ENCODE measurements at places on chromosomes 5 and 9. TPM values are rescaled to one million over a fixed set of nuclear protein-coding genes. Genes with fewer than 3 reads are reported as not detected.

Gene ADAMTS12
- 16.8 TPM for total RNA-seq

- no peak overlapping the region for H3K27ac ChIP-seq
- no peak overlapping the region for H3K4me3 ChIP-seq
- H3K4me1 ChIP-seq, result peaks cover 31% of the 10 kb centered on the region
- no peaks in the 10 kb centered on the region for H3K27me3 ChIP-seq
Observed at GRCh38 chr9:122936464-122936863, 4.4 kb upstream of the RABGAP1 start.

- H3K27me3 ChIP-seq, result no peaks in the 10 kb centered on the region
- no peak overlapping the region for H3K4me3 ChIP-seq
- peaks cover 91% of the 10 kb centered on the region for H3K36me3 ChIP-seq
- no peak for DNase-seq
Observed at GRCh38 chr9:92247296-92247695, 46.2 kb downstream of the IARS1 start.

- H3K27me3 ChIP-seq, result no peaks in the 10 kb centered on the region
- no peaks in the 10 kb centered on the region for H3K36me3 ChIP-seq
- DNase-seq, result no peak
- peaks cover 12% of the 10 kb centered on the region for H3K4me1 ChIP-seq
- peak overlapping the region; percentile 68 for H3K27ac ChIP-seq
- H3K4me3 ChIP-seq, result no peak overlapping the region
Observed at GRCh38 chr9:70563431-70564204, 149.2 kb upstream of the KLF9 start.

GRCh38 chr9:112075009-112075378 is 100.1 kb downstream of the SUSD1 start:
- no peaks in the 10 kb centered on the region for H3K36me3 ChIP-seq
- peak overlapping the region; percentile 41 for H3K27ac ChIP-seq
- H3K4me1 ChIP-seq, result peaks cover 21% of the 10 kb centered on the region
- H3K27me3 ChIP-seq, result no peaks in the 10 kb centered on the region

- H3K27ac ChIP-seq, result no peak overlapping the region
- DNase-seq, result no peak
- no peak overlapping the region for H3K4me3 ChIP-seq
- H3K27me3 ChIP-seq, result no peaks in the 10 kb centered on the region
Observed at GRCh38 chr5:82817897-82818676, 259.1 kb downstream of the TMEM167A start.

DNA sequence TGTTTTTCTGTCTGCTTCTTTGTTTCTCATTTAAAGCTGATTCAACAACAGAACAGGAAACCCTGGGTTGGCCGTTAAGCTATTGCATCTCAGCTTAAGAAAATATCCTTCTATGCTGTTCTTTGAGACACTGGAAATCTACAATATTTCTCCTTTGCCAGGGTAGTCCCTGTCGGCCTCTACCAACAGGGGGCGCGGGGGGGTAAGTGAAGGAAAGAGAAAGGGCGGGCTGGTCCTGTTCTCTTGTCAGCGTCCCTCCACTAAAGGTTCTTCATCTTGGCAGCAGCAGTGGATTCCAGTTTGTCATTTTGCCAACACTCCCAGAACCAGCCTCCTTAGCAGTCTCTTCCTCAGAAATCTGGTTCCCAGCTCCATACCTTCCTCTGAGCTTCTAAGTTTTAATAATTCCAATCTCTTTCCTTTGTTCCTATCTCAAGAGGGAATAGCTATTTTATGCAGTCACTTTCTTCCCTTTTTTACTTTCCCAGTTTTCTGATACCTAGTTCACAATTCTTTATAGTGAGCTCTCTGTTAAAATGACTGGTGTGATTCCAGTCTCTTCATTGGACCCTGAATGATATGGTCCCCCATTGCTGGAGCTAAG is 222.3 kb downstream of the GLIS3 start:
- H3K27me3 ChIP-seq, result no peaks in the 10 kb centered on the region
- DNase-seq, result no peak
- no peaks in the 10 kb centered on the region for H3K36me3 ChIP-seq
- no peak overlapping the region for H3K27ac ChIP-seq
- no peaks in the 10 kb centered on the region for H3K4me1 ChIP-seq

GRCh38 chr5:79119486-79119885 is 7.9 kb downstream of the BHMT start:
- H3K27me3 ChIP-seq, result no peaks in the 10 kb centered on the region
- no peak overlapping the region for H3K4me3 ChIP-seq
- no peaks in the 10 kb centered on the region for H3K36me3 ChIP-seq
- H3K27ac ChIP-seq, result no peak overlapping the region

Gene OLFM1
- 47.9 TPM for total RNA-seq

Gene AGXT2
- not detected for total RNA-seq

Gene PTGDS
- 332 TPM for total RNA-seq

Gene RPP25L
- total RNA-seq, result 22.0 TPM

GRCh38 chr9:89483592-89484474 is 14.1 kb downstream of the SEMA4D start:
- H3K4me1 ChIP-seq, result peaks cover 5% of the 10 kb centered on the region
- peak overlapping the region; percentile 16 for H3K4me3 ChIP-seq
- H3K27me3 ChIP-seq, result no peaks in the 10 kb centered on the region
- H3K36me3 ChIP-seq, result no peaks in the 10 kb centered on the region
- DNase-seq, result peak; percentile 84

DNA sequence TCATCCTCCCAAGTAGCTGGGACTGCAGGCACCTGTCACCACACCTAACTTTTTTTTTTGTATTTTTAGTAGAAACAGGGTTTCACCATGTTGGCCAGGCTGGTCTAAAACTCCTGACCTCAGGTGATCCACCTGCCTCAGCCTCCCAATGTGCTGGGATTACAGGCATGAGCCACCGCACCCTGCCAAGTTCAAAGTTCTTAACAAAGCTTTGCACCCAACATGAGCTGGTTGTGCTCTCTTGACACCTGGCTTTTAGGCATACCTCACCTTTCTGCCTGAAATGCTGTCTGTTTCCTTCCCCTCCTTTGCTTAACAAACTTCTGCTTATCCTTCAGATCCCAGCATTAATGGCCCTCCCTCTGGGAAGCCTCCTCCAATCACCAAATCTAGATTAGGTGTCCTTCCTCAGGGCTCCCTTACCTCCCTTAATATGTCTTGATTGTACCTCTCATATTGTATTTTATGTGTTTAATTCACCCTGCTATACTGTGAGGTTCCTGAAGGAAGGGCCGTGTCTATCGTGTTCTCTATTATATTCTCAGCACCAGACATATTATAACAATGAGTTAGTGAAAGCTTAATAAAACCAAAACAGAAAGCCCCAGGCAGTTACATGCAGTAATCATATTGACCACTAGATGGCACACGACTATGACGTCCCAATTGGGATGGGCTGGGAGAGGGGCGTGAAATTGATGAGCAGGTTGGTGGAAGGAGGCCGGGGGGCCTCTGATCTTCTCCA is 62.9 kb upstream of the PPARGC1B start:
- no peaks in the 10 kb centered on the region for H3K27me3 ChIP-seq
- H3K4me1 ChIP-seq, result no peaks in the 10 kb centered on the region
- DNase-seq, result no peak
- H3K36me3 ChIP-seq, result no peaks in the 10 kb centered on the region
- H3K27ac ChIP-seq, result no peak overlapping the region

DNA sequence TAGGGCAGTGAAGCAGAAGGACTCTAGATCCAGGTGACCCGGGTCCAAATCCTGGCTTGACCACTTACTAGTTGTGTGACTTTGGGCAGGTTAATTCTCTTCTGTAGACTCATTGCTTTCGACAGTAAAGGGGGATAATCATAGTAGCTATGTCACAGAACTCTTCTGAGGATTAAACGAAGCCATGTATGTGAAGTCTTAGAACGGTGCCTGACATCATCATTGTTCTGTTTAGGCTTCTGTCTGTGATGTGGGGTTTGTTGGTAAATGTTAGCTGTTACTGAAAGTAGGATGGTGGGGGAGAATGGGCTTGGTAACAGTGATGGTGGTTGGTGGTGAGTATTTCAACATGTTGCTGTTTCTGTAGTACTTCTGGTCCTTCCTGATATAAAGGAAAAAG is 73.7 kb downstream of the MAP1B start:
- no peak overlapping the region for H3K27ac ChIP-seq
- no peaks in the 10 kb centered on the region for H3K4me1 ChIP-seq
- no peak for DNase-seq
- H3K4me3 ChIP-seq, result no peak overlapping the region

DNA sequence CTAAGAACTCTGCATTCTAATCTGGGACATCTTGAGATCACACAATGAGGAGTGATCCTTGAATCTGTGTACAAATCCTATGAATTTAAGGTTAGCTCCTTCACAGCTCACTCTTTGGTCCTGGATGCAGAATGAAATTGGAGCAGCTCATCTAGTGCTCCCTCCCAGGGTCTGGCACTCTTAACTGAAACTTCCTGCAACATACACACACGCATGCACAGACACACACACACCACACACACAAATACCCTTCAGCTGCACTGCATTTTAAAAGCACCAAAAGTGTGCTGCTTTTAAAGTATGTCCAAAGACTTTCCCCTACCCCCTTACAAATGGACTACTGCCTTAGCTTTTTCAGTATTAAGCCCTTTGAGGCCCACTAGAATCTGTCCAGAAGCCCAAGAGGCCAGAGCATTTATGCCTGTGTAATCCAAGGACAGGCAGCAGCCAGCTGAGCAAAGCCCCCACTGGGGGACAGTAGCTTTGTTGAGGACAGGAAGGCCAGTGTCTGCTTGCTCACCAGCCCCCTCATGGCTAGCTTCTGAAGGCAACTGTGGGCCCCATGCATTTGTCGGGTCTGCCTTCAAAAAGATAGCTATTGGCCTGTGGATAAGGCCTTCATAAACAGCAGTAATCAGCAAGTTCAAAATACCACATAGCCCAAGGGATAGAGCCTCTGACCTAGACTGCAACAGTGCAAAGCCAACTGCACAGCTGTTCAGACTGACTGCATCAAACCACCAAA is 43.6 kb downstream of the CDO1 start:
- no peak overlapping the region for H3K27ac ChIP-seq
- no peaks in the 10 kb centered on the region for H3K4me1 ChIP-seq
- H3K4me3 ChIP-seq, result no peak overlapping the region
- H3K27me3 ChIP-seq, result no peaks in the 10 kb centered on the region
- H3K36me3 ChIP-seq, result no peaks in the 10 kb centered on the region

DNA sequence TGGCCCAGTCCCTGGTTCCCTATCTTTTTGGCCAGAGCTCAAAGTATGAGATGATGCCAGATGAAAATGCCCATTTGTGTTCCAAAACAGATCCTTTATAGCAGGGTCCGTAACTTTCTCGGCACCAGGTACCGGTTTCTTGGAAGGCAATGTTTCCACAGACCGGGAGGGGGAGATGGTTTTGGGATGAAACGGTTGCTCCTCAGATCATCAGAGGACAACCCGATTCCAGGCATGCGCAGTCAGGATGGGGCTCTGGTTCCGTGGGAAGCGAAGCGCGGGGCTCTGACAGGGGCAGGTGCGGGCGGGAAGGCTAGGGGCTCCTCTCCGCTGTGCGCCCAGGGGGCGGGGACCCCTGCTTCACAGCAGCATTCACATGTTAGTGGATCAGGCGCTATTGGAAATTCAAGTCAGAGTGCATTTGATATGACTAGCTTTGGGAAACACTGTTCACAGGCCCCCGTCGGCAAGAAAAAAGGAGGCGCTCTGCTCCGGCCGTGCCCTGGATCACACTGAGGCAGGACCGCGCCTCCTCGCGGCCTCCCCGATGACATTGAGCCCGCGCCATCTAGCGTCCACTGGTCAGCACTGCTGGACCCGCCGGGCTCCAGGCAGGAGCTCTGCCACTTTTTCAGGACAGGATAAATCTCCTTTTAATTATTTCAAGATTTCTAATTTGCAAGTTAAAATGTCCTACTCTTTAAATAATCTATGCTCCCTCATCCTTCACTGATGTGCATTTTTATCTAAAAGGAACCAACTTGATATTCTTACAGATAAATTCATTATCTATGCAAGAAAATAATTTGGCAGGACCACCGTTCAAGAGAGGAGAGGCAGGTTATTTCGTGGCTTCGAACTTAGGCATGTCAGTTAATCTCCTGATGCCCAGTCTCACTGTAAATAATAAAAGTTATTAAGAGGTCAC is 190.0 kb downstream of the FANCC start:
- peak; percentile 87 for DNase-seq
- H3K27me3 ChIP-seq, result no peaks in the 10 kb centered on the region
- no peak overlapping the region for H3K27ac ChIP-seq
- H3K36me3 ChIP-seq, result no peaks in the 10 kb centered on the region
- H3K4me3 ChIP-seq, result no peak overlapping the region

Gene AJM1
- total RNA-seq, result 3.8 TPM

- H3K27me3 ChIP-seq, result no peaks in the 10 kb centered on the region
- no peak overlapping the region for H3K4me3 ChIP-seq
- H3K27ac ChIP-seq, result no peak overlapping the region
Observed at GRCh38 chr5:143239882-143240518, 163.5 kb downstream of the NR3C1 start.

- H3K4me3 ChIP-seq, result no peak overlapping the region
- no peak for DNase-seq
- no peak overlapping the region for H3K27ac ChIP-seq
- H3K4me1 ChIP-seq, result no peaks in the 10 kb centered on the region
Observed at GRCh38 chr5:76074487-76075065, 8.6 kb upstream of the SV2C start.

Gene POLE3
- total RNA-seq, result 37.1 TPM

GRCh38 chr5:162288647-162289296 is 221.2 kb downstream of the GABRG2 start:
- no peaks in the 10 kb centered on the region for H3K36me3 ChIP-seq
- H3K27ac ChIP-seq, result no peak overlapping the region
- no peaks in the 10 kb centered on the region for H3K27me3 ChIP-seq
- DNase-seq, result no peak
- H3K4me3 ChIP-seq, result no peak overlapping the region

Gene TRIM36
- total RNA-seq, result 7.3 TPM

Gene CCNB1
- 7.6 TPM for total RNA-seq

GRCh38 chr9:115002371-115003120 is 72.2 kb upstream of the TNFSF8 start:
- no peaks in the 10 kb centered on the region for H3K36me3 ChIP-seq
- H3K27ac ChIP-seq, result no peak overlapping the region
- no peaks in the 10 kb centered on the region for H3K27me3 ChIP-seq
- no peak overlapping the region for H3K4me3 ChIP-seq
- no peak for DNase-seq

- no peaks in the 10 kb centered on the region for H3K27me3 ChIP-seq
- H3K27ac ChIP-seq, result no peak overlapping the region
- H3K4me1 ChIP-seq, result peaks cover 8% of the 10 kb centered on the region
- DNase-seq, result no peak
- no peaks in the 10 kb centered on the region for H3K36me3 ChIP-seq
Observed at GRCh38 chr9:20592673-20593072, 29.6 kb downstream of the MLLT3 start.

Gene CDX1
- not detected for total RNA-seq

DNA sequence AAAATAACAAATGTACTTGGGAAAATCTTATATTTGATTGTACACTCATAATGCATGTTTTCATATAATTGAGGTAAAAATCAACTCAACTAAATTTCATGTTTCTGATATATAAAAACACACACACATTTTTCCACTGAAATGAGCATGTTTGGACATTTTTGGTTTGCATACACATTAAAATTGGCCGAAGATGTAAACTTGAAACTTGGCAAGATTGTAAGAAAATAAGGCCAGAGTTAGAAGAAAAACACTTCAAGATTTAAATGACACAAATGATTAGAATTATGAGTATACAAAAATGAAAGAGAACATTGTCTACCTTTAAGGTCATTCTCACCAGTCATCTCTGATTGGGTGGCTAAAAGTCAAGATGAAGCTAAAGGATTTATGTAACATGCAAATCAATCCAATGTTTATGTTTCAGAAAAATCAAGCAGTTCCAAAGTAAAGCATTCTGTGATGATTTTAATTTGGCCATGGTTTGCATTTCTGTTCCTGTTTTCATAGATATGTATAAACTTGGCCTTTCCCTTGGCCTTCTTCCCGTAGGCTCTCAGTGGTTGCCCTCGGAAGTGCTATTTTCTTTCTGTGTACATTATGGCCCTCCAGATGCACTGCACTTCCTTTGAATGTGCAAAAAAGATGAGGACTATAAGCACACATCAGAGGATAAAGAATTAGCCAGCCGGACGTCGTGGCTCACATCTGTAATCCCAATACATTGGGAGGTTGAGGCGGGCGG is 1105.4 kb upstream of the DMAC1 start:
- H3K27ac ChIP-seq, result no peak overlapping the region
- no peak for DNase-seq
- H3K36me3 ChIP-seq, result no peaks in the 10 kb centered on the region
